ENCODE measurements at places on chromosomes 7 and 10. TPM values are rescaled to one million over a fixed set of nuclear protein-coding genes. Genes with fewer than 3 reads are reported as not detected.

Gene PRDX3
- total RNA-seq: 128 TPM

Gene AGBL3
- 3.3 TPM for total RNA-seq

- DNase-seq: peak; percentile 68
Measured at GRCh38 chr10:90960355-90960814, 39.5 kb upstream of the ANKRD1 start.

Gene GRID2IP
- total RNA-seq: not detected

Gene TSPAN12
- total RNA-seq: 13.1 TPM

GRCh38 chr10:32266979-32267378 is 80.0 kb downstream of the EPC1 start:
- DNase-seq: no peak

DNA sequence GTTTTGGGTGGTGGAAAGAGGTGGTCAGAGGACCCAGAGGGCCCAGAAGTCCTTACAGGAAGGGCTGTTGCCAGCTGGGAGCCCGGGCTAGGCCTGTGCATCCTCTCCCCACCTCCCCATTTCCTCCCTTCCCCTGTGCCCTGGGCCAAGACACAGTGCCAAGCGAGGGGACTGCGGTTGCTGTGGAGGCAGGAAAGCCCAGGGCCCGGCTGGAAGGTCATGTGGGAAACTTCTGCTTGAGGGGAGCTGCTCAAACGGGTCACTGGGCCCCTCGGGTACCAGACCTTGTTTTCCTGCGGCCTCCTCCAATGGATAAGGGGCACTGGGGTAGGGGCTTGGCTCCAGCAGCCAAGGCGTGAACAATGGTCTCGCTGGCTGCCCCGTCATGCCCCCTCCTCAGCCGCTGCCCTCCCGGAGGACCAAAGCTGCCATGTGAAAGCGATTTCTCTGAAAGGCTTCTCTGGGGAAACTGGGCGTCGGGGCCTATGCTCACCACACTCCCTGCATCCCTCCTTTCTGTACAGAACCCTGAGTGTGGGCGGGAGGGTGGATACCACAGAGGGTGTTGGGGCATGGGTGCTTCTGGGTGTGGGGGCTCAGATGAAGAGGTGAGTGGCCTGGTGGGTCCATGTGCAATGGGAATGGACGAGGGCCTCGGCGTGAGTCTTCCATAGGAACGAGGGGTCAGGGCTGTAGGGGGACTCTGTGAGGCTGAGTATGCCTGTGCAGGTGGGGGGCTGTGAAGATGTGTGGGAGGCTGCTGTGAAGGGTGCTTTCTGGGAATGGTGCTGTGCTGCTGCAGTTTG is 135.3 kb downstream of the PTPN20 start:
- no peak for DNase-seq

DNA sequence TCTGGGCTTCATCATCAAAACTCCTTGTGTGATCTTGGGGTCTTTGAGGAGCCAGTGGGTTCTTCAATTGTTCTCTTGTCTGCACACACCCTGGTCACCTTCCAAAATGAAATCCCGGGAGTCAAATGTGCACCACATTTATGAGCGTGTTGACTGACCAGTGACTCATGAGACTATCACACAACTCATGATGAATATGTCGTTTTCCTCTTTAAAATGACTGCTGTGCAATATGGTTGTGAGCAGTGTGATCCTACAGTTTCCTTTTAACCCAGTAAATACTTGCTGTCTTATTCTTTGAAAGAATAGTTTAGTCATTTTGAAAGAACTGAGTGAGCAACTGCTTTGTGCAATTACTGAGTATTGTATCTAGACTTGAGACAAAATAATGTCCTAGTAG is 149.2 kb downstream of the DYNC1I1 start:
- DNase-seq: no peak

Gene CYP2W1
- total RNA-seq: not detected

GRCh38 chr7:152571068-152571467 is 104.9 kb downstream of the XRCC2 start:
- no peak for DNase-seq

DNA sequence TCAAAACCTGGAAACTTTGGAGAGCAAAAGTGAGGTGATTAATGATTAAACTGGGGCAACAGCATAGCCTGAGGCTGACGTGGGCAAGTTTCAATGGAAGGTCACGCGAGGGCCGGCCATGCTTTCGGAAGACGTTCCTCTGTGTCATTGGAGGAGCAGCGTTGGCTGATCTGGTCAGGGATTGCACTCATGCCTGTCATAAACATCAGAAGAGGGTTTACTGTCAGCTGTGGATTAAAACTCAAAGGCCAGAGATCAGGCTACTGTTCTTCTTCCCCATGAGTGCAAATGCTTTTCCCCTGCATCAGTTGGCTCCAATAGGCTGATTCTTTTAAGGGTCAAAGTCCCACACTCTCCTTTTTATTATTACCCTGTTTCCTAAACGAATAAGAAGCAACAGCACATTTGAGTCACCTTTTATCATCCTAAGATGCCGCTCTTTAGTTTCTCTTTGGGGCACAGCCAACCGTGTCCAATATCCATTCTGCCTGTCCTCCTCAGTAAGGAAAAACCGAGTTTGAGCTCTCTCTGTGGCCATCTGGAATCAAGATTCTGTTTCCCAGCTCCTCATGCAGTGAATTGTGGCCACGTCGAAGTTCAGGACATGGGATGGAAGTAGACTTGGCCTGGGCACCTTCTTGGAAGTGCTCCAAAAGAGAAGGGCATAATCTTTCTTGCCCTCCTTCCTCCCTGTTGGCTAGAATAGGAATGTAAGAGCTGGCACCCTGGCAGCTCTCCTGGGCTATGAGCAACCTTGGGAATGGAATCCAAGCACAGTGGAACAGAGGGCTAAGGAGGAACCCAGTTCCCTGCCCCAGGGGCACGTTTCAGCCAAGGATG is 62.5 kb upstream of the INSIG1 start:
- DNase-seq: no peak

Gene ADD3
- 132 TPM for total RNA-seq

DNA sequence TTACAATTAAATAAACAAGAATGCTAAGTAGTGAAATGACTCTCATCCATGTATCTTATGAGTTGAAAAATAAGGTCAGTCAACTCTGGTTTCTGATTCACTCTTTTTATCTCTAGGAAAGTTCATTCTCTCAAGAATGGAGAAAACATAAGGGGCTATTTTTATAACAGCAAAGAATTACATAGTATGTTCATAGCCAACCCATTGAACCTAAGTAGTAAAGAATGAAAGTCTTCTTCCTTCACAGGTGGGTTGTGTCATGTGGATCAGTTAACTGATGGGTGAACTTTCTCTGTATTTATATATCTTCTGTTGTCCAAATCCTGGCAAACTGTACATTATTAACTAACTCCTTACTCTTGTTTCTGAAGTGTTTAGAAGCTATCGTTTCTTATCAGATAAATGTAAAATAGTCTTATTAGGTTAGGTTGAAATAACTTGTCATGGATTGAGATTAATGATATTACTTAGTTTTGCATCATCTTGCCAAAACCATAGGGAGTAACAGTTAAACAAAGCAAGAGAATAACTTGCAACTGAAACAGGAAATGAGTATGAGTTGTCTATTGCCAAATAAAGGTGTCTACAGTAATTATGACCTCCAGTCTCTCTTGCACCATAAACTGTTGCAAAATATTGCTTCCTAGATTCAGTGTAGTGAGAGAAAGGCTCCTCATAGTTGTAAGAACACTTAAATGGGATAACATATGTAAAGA is 86.8 kb downstream of the ANKRD7 start:
- no peak for DNase-seq

- DNase-seq: no peak
Measured at GRCh38 chr7:95974108-95974507, 201.8 kb downstream of the DYNC1I1 start.

Gene GNB2
- 208 TPM for total RNA-seq

DNA sequence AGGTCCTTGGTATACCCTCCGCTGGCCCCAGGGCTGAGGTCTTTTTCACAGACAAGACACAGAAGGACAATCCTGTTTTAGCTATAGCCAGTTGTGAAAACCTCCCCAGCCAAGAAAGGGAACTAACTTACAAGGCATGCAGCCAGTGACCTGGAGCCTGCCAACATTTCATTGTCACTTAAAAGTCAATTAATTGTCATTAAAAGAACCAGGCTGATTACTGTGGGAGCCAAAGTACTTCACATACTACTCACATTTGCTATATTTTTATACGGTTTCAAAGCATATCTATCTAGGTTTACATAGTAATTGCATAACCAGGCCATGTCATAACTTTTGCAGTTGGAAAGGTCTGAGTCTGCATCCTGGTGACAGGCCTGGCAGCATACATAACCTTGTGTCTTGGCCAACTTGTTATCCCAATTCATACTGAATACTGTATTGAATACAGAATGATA is 31.1 kb downstream of the NRBF2 start:
- no peak for DNase-seq

DNA sequence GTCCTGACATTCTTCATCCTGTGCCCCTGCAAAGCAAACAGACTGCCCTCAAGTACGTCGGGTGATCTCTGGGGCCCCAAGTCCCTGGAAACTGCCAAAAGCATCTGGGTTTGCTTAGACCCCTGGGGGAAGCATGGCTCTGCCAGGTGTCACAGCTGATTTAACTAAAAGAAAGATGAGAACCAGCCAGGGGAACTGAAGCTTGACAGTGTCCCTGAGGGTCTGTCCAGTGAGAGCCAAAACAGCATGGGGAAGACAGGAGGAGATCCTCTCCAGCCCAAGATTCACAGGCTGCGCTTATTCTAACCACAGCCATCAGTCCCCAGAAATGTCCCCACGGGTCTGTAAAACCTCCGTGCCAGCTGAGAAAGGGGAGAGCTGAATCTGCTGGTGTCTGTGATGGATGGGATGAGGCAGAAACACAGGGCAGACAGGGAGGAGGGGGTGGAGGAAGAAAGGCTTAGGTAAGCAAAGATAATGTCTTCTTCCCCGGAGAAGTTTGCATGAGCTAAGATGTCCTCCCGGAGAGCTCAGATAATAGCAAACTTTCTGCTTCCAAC is 21.3 kb downstream of the CCDC3 start:
- DNase-seq: no peak

Data from esophagus muscularis mucosa (tissue), 4 donors.